ENCODE measurements at places on chromosomes 2 and 18. TPM values are rescaled to one million over a fixed set of nuclear protein-coding genes. Genes with fewer than 3 reads are reported as not detected.

DNA sequence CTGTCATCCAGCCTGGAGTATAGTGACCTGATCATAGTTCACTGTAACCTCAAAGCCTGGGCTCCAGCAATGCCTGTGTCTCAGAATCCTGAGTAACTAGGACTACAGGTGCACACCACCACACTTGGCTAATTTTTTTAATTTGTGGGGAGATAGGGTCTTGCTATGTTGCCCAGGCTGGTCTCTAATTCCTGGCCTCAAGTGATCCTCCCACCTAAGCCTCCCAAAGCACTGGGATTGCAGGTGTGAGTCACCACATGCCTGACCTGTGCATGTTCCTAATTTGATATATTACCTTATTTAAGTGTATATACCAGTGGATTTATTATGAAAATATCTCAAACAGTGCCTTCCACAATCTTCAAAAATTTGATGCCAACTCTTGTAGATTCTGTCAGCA, 123.6 kb upstream of the XIRP2 start:
- no peak overlapping the region for H3K4me3 ChIP-seq
- H3K36me3 ChIP-seq = no peaks in the 10 kb centered on the region
- H3K4me1 ChIP-seq = no peaks in the 10 kb centered on the region
- H3K27ac ChIP-seq = no peak overlapping the region
- no peaks in the 10 kb centered on the region for H3K27me3 ChIP-seq
- DNase-seq = no peak

GRCh38 chr2:241136191-241136590, 13.1 kb downstream of the PASK start:
- H3K27me3 ChIP-seq = no peaks in the 10 kb centered on the region
- no peaks in the 10 kb centered on the region for H3K4me1 ChIP-seq
- no peak overlapping the region for H3K27ac ChIP-seq
- H3K4me3 ChIP-seq = no peak overlapping the region
- no peak for DNase-seq
- no peaks in the 10 kb centered on the region for H3K36me3 ChIP-seq

- no peaks in the 10 kb centered on the region for H3K27me3 ChIP-seq
- no peaks in the 10 kb centered on the region for H3K4me1 ChIP-seq
- no peaks in the 10 kb centered on the region for H3K36me3 ChIP-seq
- DNase-seq = no peak
Measured at GRCh38 chr2:238339814-238340213, 19.5 kb downstream of the TRAF3IP1 start.

Gene COLEC12
- 11.1 TPM for total RNA-seq

DNA sequence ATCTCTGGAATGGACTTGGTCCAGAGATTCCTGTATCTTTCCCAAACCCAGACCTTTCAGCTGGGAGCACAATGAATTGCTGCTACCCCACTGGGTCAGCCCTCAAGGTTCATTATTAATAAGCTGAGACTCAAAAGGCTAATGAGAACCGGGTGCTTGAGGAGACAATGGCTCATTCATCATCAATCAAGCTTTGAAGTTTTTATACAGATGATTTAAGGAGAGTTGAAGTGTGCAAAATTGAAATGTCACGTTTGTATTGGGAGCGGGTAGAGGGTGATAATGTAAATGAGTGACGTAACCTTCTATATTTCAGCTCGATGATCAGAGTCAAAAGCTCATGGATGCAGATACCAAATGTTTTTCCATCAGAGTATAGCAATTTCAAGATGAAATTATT, 744.9 kb downstream of the ERBB4 start:
- no peak for DNase-seq
- H3K4me1 ChIP-seq = no peaks in the 10 kb centered on the region
- no peaks in the 10 kb centered on the region for H3K36me3 ChIP-seq
- H3K27me3 ChIP-seq = no peaks in the 10 kb centered on the region

Data from prostate gland (tissue), 2 donors.